ENCODE measurements at places on chromosomes 1 and 21.

DNA sequence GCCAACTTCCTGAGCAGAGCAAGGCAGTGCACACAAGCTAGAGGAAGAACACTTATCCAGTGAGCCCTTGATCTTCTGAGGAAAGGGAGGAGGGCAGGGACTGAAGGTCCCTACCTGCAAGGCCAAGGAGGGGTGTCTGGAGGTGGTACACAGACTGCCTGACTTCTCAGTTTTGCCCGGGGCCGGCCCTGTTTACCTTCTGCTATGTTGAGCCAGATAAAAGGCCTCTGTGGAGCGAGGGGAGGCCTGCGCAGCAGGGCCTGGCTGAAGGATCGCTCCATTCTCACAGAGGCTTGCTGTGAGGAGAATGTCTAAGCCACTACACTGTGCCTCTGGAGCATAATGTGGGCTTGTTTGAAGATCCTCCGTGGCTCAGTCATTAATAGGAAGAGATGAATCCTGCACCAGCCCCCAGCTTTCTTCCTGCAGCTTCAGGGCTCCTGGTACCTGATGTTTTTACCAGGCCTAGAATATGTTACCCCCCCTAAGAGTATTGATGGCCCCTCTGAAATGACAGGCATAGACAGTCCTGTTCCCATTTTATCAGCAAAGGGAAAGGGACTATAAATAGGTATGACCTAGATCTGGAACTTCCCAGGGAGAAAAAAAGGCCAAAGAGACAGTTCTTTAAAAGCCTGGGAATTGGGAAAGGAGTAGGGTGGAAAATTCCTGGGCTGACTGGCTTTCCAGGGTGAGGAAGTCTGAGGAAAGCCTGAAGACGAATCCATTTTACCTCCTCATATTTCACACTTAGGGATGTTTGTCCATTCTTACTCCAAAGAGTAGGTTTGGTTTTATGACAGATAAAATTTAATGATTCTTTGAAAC, 4.7 kb downstream of the POGK start:
- no peak for DNase-seq

- no peak for DNase-seq
Measured at GRCh38 chr1:248688527-248689298, 13.9 kb downstream of the OR14I1 start.

- no peak for DNase-seq
Measured at GRCh38 chr21:41821081-41821755, 54.4 kb upstream of the RIPK4 start.

DNA sequence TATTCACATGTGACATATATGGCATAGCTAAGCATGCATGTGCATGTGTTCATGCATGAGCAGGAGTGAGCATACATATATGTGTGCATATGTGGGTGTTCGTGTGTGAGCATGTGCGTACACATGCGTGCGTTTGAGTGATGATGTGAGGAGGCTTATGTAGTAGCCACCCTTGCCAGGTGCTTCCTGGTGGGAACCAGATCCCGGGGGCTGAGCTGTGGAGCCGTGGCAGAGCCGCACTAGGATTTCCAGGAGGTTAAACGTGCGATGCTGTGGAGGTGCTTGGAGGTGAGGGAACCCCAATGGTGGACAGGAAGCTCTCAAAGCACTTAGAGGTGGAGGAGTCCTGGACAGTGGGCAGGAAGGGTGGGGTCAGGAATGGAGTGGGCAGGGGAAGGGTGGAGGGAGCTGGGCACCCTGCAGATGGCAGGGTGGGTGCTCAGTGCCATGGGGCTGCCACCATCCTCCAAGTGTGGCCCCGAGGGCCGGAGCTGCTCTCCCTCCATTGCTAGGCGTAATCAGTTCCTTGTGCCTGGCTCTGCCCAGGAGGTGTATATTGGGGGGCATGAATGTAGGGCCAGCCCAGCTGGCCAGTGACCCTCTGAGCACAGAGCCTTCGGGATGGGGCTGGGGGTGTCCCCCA, 48.5 kb downstream of the COL18A1 start:
- no peak for DNase-seq

DNA sequence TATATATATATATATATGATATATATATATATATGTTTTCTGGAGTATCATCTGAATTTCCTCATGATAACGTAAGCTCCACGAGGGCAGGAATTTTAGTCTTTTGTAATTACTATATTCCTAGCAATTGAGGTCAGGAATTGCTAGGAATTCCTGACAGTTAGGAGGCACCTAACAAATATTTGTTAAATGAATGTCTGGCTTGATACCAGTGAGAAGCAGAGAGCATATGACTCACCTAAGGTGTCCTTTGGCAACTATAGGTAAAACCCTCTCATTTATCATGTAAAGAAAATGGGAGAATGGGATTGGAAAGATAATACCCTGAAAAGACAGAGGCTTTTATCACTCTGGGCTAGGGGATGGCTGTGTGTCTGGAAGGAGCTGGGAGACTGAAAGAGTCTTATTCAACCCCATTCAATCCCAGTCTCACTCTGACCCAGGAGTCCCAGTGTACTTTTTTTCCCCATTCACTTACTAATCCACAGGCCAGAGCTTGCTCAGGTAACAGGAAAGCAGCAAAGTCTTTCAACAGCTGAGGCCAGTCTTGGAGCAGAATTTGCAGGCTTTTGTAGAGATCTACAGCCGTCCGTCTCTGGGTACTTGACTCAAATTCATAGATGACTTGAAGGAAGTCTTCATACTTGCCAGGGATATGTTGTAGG, 71.2 kb downstream of the DAP3 start:
- no peak for DNase-seq

GRCh38 chr1:27152829-27153548, 1.9 kb downstream of the SLC9A1 start:
- DNase-seq = no peak

- DNase-seq = no peak
Measured at GRCh38 chr1:3965693-3966092, 65.6 kb upstream of the C1orf174 start.

GRCh38 chr1:163924041-163924440, 602.3 kb downstream of the NUF2 start:
- no peak for DNase-seq

- no peak for DNase-seq
Measured at GRCh38 chr1:154502066-154502743, at the start of the genes SHE and TDRD10. Gene SHE (minus strand): TSS chr1:154502412. CDS start chr1:154502026, 386 bp downstream. Gene TDRD10 (plus strand): TSS chr1:154502219. CDS start chr1:154506904, 4,685 bp downstream.

GRCh38 chr1:44714532-44714931, 16.4 kb downstream of the RNU5D-1 start:
- no peak for DNase-seq

- DNase-seq = peak; percentile 49
Measured at GRCh38 chr1:41239988-41240610, 2.0 kb downstream of the SCMH1 start.

DNA sequence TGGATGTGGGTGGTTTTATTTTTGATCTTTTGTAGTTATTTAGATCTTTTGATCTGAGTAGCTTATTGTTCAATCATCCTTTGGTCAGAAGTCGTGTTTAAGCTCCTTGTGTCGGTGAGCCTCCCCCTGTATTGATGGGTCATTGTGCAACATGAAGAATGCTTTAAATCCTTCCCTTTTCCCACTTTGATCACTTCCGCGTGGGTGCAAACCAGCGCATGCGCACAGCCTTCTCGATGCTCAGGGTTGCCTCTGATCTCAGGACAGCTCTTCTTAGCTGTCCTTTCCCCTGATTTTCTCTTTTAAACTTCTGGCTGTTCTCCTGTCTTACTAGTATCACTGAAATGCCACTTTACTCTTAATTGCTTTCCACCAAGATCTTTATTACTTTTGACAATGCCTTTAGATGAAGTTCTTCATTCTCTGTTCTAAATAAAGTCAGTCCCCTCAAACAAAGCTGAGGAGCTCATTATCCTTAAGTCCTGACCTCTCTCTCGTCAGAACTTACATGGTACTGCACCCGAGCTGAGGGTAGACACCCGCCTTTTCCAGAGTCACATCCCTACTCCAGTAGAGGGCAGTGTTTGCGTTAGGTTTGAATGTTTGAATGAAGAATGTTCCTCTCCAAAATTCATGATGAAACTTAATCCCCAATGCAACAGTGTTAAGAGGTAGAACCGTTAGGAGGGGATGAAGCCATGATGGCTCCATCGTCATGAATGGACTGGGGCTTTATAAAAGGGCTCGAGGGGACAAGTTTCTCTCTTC, 547.9 kb upstream of the TMPRSS15 start:
- peak; percentile 5 for DNase-seq

GRCh38 chr1:24708938-24709337, 36.3 kb upstream of the CLIC4 start:
- DNase-seq = no peak

DNA sequence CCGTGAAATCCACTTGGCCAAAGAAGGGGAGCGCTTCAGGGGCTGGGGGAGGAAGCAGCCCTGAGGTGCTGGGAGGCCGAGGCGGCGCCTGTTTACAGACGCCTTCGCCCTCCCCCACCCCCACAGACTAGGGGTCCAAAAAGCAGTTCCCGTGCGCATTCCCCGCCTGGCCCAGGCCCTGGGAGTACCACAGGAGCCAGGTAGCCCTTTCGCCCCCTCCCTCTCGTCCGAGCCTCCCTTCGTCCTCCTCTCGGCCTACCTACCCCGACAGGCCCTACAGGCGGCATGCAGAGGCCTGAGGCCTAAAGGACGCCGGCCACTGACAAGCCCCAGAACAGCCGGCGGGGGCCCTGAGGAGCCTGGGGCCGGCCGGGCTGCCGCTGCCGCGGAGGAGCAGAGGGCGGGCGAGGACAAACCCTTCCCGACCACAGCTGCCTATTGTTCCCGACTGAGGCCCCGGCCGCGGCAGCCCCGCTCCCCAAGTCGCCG, 522 bp downstream of the RC3H1 start:
- no peak for DNase-seq

- DNase-seq = no peak
Measured at GRCh38 chr1:160681066-160681890, 30.3 kb downstream of the CD48 start.

GRCh38 chr1:16644193-16644481, 22.6 kb downstream of the RNU1-3 start:
- DNase-seq = no peak

GRCh38 chr1:64282351-64282750, 78.9 kb downstream of the UBE2U start:
- DNase-seq = peak; percentile 72
